ENCODE measurements at places on chromosomes 5 and 9.
A peak's percentile ranks its signal among the peaks of the same experiment; 100 is the strongest.

- DNase-seq = no peak
These were observed 71.2 kb downstream of the C9orf152 start for GRCh38 chr9:110136802-110137201.

DNA sequence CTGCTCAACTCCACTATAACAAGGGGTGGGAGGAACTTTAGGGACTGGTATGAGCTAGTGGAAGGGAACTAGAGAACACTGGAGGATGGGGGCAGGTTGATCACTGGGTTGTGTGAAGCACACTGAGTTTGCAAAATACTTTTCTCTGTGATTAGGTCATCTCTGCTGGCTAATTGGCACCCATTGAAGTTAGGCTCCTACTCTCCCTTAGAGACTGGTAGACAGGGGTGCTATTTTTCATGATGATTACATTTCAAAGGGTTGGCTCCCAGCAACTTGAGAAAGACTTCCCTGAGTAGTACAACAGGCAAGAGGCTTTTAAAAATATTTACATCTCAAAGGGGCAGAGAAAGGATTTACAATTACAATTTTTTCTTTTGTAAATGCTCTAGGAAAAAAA is 50.4 kb upstream of the MTAP start:
- peak; percentile 2 for DNase-seq

DNA sequence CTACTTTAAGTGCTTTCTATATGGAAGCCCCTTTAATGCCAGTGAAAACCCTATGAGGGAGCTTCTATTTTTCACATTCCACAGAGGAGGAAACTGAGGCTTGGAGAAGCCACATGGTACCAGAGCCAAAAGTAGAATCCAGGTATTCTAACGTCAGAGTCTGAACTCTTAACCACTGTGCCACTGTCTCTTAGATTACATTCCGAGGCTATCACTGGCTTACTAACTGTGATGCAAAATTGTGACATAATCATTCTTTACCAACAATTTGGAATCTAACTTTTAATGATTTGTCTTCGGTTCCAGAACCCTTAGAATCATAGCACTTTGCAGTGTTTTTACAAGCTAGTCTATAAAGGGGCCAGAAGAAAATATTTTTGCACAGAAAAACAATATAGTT is 59.2 kb downstream of the SLC1A3 start:
- no peak for DNase-seq

GRCh38 chr5:162888268-162888667 is 549.1 kb upstream of the CCNG1 start:
- no peak for DNase-seq

DNA sequence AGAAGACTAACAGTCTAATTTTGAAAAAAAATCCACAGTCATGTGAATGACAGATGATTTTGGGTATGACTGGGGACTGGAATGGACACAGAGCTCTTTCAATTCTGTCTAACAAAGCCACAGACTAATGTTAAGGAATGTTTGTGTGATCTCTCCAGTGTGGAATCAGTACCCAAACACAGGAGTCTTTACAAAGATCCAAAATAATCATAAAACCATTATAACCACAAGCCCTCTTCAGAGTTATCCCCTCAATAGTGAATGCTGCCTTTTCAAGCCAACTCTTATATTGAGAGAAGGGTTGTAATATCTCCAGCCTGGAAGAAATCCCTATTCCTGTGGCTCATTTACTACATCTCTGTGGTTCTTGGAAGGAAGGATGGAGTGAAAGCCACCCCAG is 552.0 kb upstream of the CLINT1 start:
- DNase-seq = no peak

DNA sequence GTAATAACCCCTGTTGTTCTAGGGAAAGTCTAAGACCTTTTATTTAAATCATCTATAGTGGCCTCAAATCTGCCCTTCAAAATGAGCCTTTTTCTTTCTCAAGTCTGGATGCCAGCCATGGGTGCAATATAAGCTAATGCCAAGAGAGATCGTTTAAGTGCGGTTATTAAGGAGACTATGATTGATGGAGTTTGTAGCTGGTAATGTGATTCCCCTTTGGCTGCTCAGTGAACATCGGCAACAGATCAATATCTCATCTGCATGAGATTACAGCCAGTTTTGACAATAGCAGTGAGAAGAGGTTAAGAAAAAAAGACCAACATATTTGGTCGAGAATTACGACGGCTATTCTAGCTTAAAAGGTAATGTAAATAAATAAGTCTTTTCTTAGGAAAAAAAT is 1049.4 kb upstream of the NUDT12 start:
- no peak for DNase-seq

DNA sequence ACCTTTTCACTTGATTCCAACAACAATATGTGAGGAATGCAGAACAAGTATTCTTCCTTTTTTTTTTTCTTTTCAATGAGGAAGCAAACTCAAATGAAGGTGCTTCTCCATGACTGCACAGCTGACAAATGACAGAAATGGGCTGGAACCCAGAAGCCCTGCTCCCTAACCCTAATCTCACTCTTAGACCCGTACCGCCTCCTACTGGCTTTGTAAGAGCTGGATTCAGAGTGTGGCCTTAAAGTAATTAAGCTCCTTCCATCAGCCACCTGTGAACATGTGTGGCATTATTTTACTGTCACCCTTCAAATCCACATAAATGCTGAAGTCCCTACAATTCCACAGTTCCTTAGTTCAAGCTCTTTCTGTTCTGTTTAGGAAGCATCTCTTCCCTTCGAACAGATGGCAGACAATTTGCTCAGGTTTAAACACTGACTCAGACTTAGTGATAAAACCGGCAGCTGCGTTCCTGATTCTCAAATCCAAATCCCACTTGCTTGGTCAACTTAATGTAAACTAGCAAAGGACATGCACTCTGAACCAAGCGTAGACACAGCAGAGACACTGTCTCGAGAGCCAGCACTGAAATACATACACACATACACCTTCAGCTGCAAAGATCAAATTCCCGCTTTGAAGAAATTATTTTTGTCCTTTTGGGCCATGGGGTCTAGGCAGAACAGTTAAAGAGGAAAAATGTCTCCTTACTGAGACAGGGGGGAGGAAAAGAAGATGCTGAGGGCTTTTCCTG is 316.7 kb upstream of the TLE4 start:
- DNase-seq = peak; percentile 27

DNA sequence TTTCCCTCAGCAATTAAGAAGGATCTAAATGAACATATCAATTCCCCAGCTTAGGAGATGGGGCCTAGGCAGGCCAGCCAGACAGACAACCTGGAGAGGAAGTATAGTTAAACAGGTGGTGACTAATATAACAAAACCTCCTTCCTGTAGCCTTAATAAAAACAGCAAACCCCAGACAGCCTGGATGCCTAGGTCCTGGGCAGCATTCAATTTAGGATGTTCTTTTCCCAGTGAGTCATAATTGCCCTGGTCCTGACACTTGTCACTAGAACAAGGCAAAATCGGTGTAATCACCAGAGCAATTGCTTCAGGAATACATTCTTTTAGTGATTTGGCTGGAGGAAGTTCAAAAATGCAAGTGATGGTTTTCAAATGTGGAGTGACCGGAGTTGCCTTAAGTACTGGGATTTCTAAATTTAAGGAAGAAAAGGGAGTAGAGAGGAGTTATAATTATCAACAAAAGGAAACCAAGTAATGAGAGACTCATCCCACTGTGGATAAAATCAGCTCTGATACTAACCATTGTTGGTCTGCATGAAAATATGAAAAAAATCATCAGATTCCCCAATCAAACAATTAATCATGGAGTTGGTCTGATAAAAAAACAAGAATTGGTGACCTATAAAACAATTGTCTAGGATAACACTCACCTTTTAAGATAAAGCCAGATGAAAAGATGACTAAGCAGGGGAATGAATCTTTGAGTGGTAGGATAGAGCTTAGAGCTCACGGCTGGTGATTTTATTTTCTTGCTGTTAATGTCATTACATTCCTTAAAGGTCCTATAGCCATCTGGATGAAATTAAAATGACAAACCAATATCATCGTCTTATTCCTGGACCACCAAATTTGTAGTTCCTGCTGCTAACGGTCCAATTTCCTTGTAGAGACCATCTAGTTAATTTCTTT is 39.0 kb upstream of the TARS1 start:
- DNase-seq = no peak

- no peak for DNase-seq
These were observed 117.8 kb upstream of the SPIN1 start for GRCh38 chr9:88270413-88270812.

DNA sequence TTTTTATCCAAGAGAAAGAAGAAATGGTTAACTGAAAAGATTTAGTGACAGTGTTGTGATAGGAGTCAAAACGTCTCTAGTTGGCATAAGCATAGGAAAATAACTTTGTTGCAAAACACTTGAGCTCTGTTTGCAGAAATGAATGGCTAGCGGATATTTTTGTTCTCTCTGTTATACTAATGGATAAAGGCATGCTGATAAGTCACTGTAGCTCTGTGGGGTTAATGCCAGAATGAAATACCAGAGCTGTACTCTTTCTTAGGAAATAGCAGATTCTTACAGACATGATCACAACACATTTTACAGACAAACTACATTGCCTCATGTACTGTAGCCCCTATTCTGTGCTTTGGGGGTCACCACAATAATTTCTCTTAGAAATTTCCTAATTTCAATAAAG is 202.8 kb downstream of the DMRTA1 start:
- no peak for DNase-seq

- DNase-seq = peak; percentile 86
These were observed 289.7 kb upstream of the SEMA6A start for GRCh38 chr5:116864157-116864837.

GRCh38 chr5:163917747-163918146 is 412.3 kb downstream of the MAT2B start:
- DNase-seq = no peak
